ENCODE measurements at places on chromosomes 1 and 21. TPM values are rescaled to one million over a fixed set of nuclear protein-coding genes. Genes with fewer than 3 reads are reported as not detected.

- no peak for DNase-seq
Measured at GRCh38 chr1:203672346-203672745, 45.7 kb downstream of the ATP2B4 start.

Gene GPR25
- total RNA-seq: not detected

DNA sequence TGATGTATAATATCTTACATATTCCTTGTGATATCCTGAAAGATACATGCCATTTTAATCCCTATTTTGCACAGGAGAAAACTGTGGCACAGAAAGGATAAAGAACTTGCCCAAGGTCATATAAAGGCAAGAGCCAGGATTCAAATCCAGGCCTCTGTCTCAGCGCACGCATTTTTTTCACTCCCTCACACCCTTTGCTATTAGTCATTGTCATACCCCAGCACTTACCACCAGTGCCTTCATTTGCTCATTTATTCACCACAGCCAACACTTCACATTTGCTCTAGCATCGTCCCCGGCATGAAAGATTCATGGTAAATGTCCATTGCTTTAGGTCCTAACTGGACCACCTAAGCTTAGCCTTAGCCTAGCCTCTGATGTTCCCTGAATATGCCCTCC lies 14.2 kb downstream of the ALX3 start:
- DNase-seq: no peak

Gene PGLYRP4
- total RNA-seq: 0.60 TPM

- DNase-seq: no peak
Measured at GRCh38 chr21:46472246-46472645, 13.6 kb downstream of the DIP2A start.

Gene FCAMR
- total RNA-seq: not detected

Gene TTC39A
- total RNA-seq: 36.3 TPM

GRCh38 chr1:223062177-223062576 lies 80.9 kb downstream of the TLR5 start:
- DNase-seq: no peak

GRCh38 chr1:3031401-3032221 lies 10.3 kb downstream of the ACTRT2 start:
- no peak for DNase-seq

GRCh38 chr21:26883768-26884167 lies 38.6 kb upstream of the ADAMTS1 start:
- DNase-seq: no peak

Gene CD1B
- total RNA-seq: not detected

- peak; percentile 42 for DNase-seq
Measured at GRCh38 chr1:20059847-20060246, 10.1 kb upstream of the PLA2G5 start.

Gene LRRC71
- not detected for total RNA-seq

GRCh38 chr1:19975423-19976193 lies 3.8 kb downstream of the PLA2G2A start:
- no peak for DNase-seq

- DNase-seq: no peak
Measured at GRCh38 chr1:21284206-21285054, 5.8 kb downstream of the ECE1 start.

DNA sequence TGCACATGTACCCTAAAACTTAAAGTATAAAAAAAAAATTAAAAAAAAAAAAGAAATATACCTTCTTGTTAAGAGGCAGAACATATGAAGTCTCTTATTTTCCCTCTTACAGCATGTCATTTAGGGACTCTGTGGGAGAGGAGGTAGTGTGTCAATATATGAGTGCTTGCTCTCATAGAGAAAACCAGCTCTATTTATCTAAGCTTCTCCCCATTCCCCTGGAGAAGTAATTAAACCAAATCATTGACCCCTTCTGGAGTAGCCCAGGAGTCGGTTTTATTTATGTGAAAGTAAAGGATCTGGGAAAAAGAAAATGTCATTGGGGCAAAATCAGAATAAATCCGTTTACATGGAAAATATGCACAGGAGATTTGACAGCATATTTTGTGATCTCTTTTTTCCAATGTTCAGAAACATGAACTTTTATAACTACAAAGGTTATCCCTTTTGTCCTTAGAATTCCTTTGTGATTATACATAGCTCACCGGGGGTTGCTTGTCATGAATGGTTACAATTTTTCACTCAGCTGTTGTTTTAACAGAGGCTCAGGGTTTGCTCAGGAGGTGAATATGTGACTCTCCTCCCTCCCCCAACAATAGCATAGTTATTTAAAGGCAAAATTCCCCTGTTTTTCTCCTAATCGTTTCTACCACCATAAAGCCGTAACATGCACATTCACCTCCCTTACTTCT lies 114.5 kb upstream of the C1orf21 start:
- no peak for DNase-seq

Gene SPRR1B
- total RNA-seq: 0.91 TPM

All from ureter (tissue), 1 donor.